K562 (cell line): ENCODE measurements at places on chromosomes 1 and 21.

GRCh38 chr1:204475656-204476432, 18.8 kb downstream of the PIK3C2B start:
- DNase-seq = no peak

GRCh38 chr1:36735939-36736730, 253.4 kb upstream of the CSF3R start:
- DNase-seq = no peak

GRCh38 chr1:145855426-145855948, 3.4 kb downstream of the PIAS3 start:
- DNase-seq = no peak

DNA sequence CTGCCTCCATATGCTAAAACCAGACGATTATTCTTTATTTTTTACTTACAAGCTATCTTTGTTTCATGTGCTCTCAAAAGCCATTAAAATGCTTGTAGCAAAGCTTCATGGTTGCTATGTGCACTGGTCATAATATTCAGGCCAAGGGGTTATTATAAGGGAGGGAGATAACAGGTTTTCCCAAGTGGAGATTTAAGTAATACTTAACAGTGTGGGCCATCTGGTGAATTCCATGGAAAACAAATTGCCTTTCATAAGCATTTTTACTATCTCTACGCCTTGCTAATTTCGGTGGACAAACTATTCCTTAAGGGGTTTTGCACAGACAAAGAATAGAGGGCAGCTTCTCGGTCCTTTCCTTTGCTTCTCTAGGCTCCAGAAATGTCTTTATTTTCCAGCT, 137.8 kb downstream of the NUF2 start:
- DNase-seq = no peak

DNA sequence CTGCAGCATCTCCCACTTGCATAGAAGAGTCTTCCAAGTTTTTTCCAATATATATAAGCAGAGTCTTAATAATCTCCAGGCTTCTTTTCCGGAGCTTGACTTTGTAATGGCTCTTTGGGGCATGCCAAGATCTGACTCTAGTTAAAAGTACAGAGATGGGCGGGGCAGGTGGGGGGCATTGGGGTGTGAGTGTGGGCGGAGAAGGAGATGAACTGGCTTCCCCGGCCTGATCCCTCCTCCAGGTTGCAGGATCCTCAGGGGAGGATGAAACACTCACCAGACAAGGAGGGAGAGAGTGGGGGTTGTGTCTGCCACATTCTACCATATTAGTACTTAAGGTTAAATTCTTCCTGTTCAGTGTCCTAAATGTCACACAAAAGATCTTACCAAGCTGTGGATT, 23.0 kb downstream of the S100A10 start:
- DNase-seq = peak; percentile 61

- no peak for DNase-seq
Measured at GRCh38 chr1:9731561-9731960, 80.0 kb downstream of the PIK3CD start.

DNA sequence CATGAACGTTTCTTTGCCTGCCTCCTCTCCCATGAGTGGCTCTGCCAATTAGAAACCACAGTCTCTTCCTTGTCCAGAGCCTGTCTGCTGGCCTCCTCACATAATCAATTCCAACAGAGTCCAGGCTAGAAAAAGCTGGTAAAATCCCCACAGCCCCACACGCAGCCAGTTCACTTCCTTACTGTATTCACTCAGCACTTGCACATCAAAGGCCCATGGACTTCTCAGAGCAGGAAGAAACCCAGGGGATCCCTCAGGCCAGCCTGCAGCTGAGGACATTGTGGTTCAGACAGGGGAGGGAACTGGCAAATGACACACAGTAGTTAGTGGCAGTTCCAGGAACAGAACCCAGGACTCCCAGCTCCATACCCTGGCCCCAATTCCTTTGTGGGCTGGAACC, 171.6 kb upstream of the EDN2 start:
- DNase-seq = no peak

- no peak for DNase-seq
Measured at GRCh38 chr1:145942871-145943270, 14.9 kb downstream of the LIX1L start.

DNA sequence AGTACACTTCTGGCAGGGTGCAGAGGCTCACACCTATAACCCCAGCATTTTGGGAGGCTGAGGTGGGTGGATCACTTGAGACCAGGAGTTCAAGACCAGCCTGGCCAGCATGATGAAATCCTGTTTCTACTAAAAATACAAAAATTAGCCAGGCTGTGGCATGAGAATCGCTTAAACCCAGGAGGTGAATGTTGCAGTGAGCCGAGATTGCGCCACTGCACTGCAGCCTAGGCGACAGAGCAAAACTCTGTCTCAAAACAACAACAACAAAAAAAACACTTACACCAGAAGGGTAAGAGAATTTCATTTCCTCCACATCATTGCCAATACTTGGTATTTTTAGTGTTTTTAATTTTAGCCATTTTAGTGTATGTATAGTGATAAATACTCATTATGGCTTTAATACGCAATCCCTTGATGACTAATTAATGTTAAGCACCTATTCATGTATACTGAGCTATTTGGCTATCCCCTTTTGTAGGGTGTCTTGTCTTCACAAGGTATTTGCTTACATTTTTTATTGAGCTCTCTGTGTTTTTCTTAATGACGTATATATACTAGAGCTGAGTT, 77.1 kb upstream of the TNR start:
- no peak for DNase-seq
